ENCODE measurements at places on chromosomes 3 and 15.

DNA sequence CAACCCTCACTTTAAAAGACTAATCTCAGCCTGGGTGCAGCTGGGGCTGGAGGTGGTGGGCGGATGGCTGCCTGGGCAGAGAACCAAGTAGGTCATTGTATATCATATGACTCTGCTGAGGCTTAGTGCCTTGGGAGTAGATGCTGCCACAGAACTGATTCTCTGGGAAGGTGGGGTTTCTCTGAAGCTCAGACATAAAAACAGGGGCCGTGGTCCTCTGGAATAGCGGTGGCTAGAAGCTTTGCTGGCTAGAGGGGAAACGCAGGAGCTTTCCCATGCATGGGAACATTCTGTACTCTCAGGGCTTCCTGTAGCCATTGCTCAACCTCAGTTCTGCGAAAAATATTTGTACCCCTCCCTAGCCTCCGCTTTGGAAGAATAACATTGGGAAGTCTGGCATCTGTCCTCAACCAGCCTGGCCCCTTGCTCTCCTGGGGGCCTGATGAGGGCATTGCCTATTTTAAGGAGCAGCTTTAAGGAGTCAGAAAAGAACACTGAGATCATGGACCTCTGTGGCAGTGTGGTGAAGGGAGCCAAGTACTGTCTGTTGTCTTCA lies 14.7 kb downstream of the TIMP4 start:
- DNase-seq: no peak

DNA sequence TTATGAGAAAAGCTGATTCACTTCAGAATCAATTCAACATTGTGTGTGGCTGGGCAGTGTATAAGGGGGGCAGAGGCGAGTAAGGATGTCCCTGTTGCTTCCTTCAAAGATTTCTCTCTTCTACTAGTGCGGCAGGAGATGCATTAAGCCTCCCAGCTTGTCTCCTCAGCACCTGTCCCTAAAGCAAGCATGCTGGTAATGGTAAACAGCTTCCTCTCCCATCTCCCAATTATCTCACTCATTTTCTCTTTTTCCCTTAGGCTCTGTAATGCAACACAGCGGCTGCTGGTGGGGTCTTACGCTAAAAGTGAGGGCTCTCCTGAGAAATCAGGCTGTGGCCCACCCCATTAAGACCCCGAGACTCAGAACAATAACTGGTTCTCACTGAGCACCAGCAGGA lies 306.4 kb upstream of the ROPN1 start:
- DNase-seq: no peak

DNA sequence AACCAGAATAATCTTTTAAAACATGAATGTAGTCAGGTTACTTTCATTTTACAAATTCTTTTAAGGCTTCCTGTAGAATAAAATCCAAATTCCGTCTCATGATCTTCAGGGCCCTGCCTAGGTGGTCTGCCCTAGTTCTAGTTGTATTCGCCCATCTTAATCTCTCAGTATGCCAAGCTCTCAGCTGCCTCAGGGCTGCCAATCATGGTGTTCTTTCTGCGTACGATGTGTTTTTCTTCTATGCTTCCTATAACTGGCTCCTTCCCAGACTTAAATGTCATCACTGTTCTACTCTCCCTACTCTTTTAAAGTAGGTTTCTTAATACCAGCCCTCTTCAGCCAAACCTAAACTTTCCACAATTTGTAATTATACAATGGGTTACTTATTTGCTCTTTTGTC lies 107.4 kb downstream of the GREM1 start:
- no peak for DNase-seq

DNA sequence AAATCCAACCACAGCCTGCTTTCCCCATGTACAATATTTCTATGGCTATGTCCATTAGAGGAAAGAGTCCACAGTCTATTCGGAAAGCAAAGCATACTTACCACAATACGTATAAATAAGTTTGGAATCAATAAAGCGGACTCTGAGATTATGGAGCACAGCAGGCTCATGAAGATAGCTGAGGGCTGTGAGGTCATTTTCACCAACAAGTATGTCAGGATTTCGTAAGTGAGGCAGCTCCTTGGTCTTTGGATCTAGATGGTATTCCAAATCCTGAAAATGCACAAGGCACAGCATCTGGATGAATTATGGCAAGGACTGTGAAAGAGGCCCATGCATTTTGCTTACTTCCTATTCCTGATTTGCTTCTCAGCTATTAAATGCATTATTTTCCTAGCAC lies 100.4 kb downstream of the MYO5A start:
- DNase-seq: no peak

DNA sequence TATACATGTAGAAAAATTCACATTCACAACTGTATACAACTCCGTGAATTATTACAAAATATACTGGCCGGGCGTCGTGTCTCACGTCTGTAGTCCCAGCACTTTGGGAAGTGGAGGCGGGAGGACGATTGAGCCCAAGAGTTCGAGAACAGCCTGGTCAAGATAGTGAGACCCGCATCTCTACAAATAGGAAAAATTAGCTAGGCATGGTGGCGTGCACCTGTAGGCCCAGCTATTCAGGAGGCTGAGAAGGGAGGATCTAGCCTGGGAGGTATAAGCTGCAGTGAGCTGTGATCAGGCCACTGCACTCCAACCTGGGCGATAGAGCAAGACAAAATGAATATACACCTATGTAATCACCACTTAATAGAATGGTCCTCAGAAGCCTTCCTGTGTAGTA lies 1.3 kb downstream of the RAD51 start:
- DNase-seq: no peak

All from SHP77 (cell line).